ENCODE measurements at places on chromosomes 4 and X. TPM values are rescaled to one million over a fixed set of nuclear protein-coding genes. Genes with fewer than 3 reads are reported as not detected.

ZXDA gene
- 1.2 TPM for total RNA-seq

PLP1 gene
- not detected for total RNA-seq

FGA gene
- total RNA-seq = 20.2 TPM

FATE1 gene
- total RNA-seq = not detected

MBNL3 gene
- not detected for total RNA-seq

NHS gene
- total RNA-seq = 2.6 TPM

OSTC gene
- 86.7 TPM for total RNA-seq

ZCCHC18 gene
- total RNA-seq = 0.02 TPM

S100P gene
- total RNA-seq = 90.8 TPM

Data from A549 treated with dexamethasone at 1 μM for 4 hours (cell line).